Esophagus muscularis mucosa (tissue), 4 donors: ENCODE measurements at places on chromosomes 1 and 21. TPM values are rescaled to one million over a fixed set of nuclear protein-coding genes. Genes with fewer than 3 reads are reported as not detected.

FLG gene
- total RNA-seq, result under 0.01 TPM

- no peak for DNase-seq
Observed at GRCh38 chr1:95035536-95035935, 37.2 kb downstream of the ALG14 start.

- DNase-seq, result no peak
Observed at GRCh38 chr1:208252836-208253576, 8.8 kb upstream of the PLXNA2 start.

DNA sequence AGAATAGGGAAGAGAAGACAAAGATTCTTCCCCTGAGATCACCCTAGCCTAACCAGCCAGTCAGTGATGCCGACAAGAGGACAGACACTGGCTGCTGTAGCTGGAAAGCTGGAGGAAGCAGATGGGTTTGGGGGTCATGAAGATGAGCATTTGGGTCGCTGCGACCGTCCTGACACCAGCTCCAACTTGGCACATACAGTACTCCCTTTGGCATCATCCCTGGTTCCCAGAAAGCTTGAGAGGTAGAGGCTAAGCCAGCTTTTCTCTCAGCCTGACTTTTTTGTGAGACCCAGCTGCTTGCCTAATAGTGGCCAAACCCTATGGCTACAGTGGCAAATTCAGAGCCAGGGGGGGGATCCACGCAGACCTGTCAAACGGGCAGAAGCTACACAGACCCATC lies 43.0 kb upstream of the IKBKE start:
- DNase-seq, result no peak

GRCh38 chr1:192559115-192560006 lies 16.2 kb upstream of the RGS1 start:
- no peak for DNase-seq

GRCh38 chr21:41833497-41834115 lies 45.5 kb downstream of the PRDM15 start:
- no peak for DNase-seq

- no peak for DNase-seq
Observed at GRCh38 chr21:42555756-42556438, 42.2 kb downstream of the SLC37A1 start.

- no peak for DNase-seq
Observed at GRCh38 chr1:236809148-236809547, 14.1 kb downstream of the MTR start.

GRCh38 chr1:28927266-28927647 lies 12.9 kb downstream of the EPB41 start:
- DNase-seq, result no peak

DNA sequence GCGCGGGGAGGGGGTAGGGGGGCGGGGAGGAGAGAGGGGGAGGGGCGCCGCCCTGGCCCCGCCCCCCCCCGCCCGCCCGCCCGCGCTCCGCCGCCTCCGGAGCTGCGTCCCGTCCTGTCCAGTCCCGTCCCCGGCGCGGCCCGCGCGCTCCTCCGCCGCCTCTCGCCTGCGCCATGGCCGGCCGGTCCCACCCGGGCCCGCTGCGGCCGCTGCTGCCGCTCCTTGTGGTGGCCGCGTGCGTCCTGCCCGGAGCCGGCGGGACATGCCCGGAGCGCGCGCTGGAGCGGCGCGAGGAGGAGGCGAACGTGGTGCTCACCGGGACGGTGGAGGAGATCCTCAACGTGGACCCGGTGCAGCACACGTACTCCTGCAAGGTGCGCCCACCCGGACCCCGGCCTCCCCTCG lies at the start of gene AGRN:
TSS of gene AGRN (plus strand) at position 121 of the 405 bp plus-strand sequence. CDS start at position 174, 53 bp downstream.
- no peak for DNase-seq

- DNase-seq, result no peak
Observed at GRCh38 chr1:221458447-221459156, 283.3 kb downstream of the DUSP10 start.

GRCh38 chr1:17539118-17539476 lies 401 bp upstream of the ARHGEF10L start:
- DNase-seq, result no peak
